ENCODE measurements at places on chromosomes 1 and 21.

- no peak for DNase-seq
Observed at GRCh38 chr1:12174924-12175810, 8.4 kb downstream of the TNFRSF1B start.

GRCh38 chr21:40386294-40386911 lies 460.6 kb downstream of the DSCAM start:
- peak; percentile 86 for DNase-seq

DNA sequence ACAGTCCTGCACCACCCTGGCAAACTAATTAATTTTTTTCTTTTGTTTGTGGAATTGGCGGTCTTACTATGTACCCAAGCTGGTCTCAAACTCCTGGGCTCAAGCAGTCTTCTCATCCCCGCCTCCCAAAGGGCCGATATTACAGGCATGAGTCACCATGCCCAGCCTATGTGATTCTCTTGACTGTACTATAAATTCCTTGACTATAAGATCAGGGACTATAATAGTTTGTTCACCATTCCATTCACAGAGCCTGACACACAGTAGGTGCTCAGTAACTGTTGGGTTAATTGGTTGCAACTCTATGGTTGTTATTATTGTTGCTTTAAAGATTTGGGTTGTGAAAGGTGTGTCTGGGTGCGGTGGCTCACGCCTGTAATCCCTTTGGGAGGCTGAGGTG lies 17.2 kb downstream of the DAP3 start:
- no peak for DNase-seq

GRCh38 chr1:152047413-152047729 lies 10.6 kb upstream of the S100A11 start:
- DNase-seq, result peak; percentile 14

DNA sequence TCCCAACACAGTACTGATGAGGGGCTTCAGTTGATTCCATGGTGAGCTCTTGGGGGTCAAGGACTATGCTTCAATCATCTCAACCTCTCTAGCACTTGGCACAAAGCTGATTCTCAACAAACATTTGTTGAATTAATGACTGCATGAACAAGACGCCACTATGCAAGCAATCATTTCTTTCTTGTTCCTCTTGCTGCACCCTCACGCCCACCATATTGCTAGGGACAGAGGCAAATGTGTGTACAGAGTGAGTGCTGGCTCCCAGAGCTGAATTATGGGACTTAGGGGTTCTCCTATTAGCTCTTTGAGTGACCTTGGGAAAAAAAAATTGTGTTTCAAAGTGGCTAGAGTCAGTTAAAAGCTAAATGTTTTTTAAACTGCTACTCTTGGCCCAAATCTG lies 2.5 kb downstream of the ADAR start:
- DNase-seq, result no peak

- peak; percentile 99 for DNase-seq
Observed at GRCh38 chr1:183956559-183957188, 80.9 kb downstream of the COLGALT2 start.

GRCh38 chr1:33181921-33182341 lies at the start of gene TRIM62:
TRIM62 (minus strand) TSS chr1:33182043; CDS start chr1:33181432, 611 bp downstream.
- peak; percentile 69 for DNase-seq

- no peak for DNase-seq
Observed at GRCh38 chr21:41597811-41598231, 89.9 kb upstream of the TMPRSS2 start.

DNA sequence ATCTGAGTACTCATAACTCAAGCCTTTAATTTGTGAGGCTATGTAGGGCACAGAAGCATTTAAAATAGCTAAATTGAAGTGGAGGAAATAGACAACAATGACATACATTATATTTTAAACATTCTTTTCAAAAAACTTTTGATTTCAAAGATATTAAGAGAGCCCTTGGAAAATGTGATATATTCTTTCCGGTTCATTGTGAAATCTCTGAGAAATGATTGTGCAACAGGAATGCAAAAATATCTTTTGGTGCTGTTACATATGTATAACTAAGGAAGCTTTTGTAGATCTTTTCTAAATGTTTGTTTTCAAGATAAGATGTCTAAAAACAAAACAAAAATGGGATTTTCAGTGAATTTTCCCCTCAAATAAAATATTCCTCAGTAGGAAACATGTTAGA lies 185.2 kb downstream of the LEPR start:
- DNase-seq, result no peak

DNA sequence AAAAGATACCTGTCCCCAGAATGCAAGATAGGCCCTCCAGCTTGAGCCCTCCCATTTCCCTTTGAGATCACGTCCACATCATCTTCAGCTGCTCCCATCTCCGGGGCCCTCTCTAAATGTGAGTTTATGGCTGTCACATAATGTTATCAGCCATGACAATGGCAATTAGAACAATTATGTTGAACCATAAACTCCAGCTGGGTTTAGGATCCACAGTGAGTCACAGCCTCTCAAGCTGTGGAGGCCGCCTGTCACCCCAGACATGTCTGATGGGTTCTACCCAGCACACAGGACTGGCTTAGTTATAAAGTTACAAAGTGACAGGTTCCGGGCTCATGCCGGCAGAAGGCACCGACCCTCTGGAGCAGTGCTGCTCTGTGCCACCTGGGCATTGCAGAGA lies 597.3 kb downstream of the PTPRU start:
- no peak for DNase-seq

GRCh38 chr1:180532854-180533253 lies 25.9 kb upstream of the OVAAL start:
- no peak for DNase-seq

- no peak for DNase-seq
Observed at GRCh38 chr1:210516697-210517459, 188.2 kb downstream of the HHAT start.

- no peak for DNase-seq
Observed at GRCh38 chr1:38039331-38040088, 7.1 kb downstream of the POU3F1 start.

GRCh38 chr1:51297401-51298321 lies 32.7 kb downstream of the TTC39A start:
- DNase-seq, result no peak

- DNase-seq, result no peak
Observed at GRCh38 chr1:61121631-61122030, 39.3 kb downstream of the NFIA start.

GRCh38 chr1:236734141-236734765 lies 48.0 kb downstream of the ACTN2 start:
- no peak for DNase-seq

DNA sequence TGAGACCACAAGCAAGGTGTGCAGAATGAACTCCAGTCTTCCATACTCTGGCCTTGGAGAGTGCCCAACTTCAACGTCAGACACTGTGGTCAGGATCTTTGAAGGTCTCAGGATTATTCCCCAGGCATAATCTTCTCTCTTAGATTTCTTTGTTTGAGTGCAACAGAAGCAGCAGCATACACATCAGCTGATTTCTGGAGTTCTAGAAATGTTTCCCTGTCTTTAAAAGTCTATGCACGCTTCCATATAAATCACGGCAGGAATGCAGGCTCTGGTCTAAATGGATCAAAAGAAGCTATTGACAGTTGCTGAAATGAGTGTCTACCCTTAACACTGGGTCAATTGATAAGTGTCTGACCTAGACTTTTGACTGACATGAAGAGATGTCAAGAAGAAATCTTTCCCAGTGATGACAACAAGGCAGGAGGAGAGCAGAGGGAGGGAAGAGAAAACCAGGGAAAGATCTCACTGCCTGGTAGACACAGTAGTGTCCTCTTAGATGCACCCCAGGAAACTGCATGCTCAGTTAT lies 279.7 kb downstream of the SPATA17 start:
- DNase-seq, result no peak

GRCh38 chr1:217528271-217528670 lies 102.6 kb downstream of the GPATCH2 start:
- DNase-seq, result no peak

Data from MM.1S (cell line).